ENCODE measurements at places on chromosomes 4 and X. TPM values are rescaled to one million over a fixed set of nuclear protein-coding genes. Genes with fewer than 3 reads are reported as not detected.

Gene AASDH
- total RNA-seq = 13.1 TPM

Gene CRLF2
- total RNA-seq = not detected

Gene NWD2
- total RNA-seq = not detected

Gene NR3C2
- total RNA-seq = 1.9 TPM

Gene MAGEB17
- total RNA-seq = under 0.01 TPM

Gene GTPBP6
- 24.7 TPM for total RNA-seq

Gene AMTN
- not detected for total RNA-seq

Gene PAGE1
- total RNA-seq = not detected

Gene KCNE5
- 0.28 TPM for total RNA-seq

Gene RPA4
- 2.5 TPM for total RNA-seq

Gene PPP2R3B
- total RNA-seq = 11.1 TPM

Gene IL15
- 5.8 TPM for total RNA-seq

Gene ARSJ
- 143 TPM for total RNA-seq

Gene FOXR2
- not detected for total RNA-seq

Gene ZDHHC15
- total RNA-seq = not detected

Gene CTAG2
- 27.1 TPM for total RNA-seq

Gene RRH
- total RNA-seq = not detected

Gene TNMD
- not detected for total RNA-seq

Gene PAGE4
- total RNA-seq = not detected

Gene PPEF1
- not detected for total RNA-seq

Gene AFP
- total RNA-seq = 1.3 TPM

Gene ARMCX6
- 26.7 TPM for total RNA-seq

Gene SORCS2
- 0.36 TPM for total RNA-seq

Data from IMR-90 (cell line).